Jurkat, Clone E6-1 (cell line): ENCODE measurements at places on chromosomes 2 and 18.

DNA sequence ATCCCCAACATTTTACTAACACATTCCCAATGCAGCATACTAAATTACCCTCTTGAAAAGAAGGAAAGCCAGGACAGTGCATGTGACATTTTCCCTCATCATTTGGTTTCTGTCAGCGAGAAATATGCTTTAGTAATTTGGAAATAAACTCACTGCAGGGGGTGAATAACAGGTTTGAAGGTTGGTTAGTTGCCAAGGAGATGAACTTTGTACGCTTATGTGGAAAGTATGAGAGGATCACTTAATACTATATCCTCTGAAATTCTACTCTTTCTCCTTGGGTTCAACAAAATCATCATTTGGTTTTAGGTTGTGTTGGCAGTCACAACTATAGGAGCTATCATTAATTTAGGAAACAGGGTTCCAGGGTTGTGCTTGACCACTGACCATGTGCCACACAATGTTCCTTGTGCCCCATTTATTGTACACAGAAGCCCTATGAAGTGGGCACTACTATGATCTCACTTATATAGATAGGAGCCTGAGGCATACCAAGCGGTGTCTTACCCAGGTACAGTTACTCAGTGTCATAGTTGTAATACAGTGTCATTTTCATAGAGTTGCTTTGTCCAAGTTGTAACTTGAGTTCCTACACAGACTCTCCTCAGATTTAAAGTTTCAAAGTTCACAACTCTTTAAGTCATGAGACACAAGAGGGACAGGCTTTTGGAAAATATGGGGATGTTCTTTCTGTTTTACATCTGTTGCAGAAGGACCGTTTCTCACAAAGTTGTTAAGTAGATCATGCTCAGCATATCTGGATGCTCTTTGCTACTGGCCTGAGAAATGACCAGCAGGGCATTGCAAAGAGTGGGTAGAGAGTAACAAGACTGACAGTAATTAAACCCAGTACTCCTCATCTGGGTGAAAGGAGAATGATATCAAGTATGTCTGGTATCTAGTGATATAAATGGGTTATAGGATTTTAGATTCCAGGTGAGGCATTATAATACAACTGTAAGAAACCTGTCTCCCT is 91.8 kb downstream of the MAP4K4 start:
- DNase-seq, result no peak

DNA sequence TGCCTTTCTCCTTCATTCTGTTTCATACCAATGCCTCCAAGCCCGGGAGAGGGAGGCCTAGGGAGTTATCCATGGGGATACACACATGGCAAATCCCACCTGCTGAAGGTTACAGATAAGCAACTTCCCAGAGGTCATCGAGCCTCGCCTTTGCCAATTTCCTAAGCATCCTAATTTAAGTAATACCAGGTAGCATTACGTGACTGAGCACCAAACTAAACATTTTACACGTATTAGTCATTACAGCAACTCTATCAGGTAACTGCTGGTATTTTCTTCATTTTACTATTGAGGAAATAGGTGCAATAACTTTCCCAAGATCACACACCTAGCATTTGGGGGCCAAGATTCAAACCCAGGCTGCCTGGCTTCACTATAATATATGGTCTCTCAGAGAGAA is 30.1 kb upstream of the BZW1 start:
- no peak for DNase-seq

GRCh38 chr2:160175169-160176134 is 24.6 kb downstream of the ITGB6 start:
- no peak for DNase-seq

- DNase-seq, result no peak
Observed at GRCh38 chr2:196187898-196188458, 16.6 kb upstream of the STK17B start.

- no peak for DNase-seq
Observed at GRCh38 chr18:33113416-33113815, 327.1 kb downstream of the CCDC178 start.

DNA sequence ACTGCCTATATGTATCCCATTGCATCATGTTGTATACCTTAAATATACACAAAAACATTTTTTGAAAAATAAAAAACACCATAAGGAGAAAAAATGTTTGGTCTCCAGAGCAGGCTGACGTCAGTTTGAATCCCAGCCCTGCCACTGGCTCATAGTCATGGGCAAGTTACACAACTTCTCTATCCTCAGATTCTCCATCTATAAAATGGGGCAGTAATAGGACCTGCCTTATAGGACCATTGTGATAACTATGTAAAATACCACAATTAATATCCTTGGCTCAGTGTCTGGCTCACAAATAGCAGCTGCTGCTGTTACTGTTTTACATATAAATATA is 135.6 kb downstream of the SMAD7 start:
- DNase-seq, result no peak

DNA sequence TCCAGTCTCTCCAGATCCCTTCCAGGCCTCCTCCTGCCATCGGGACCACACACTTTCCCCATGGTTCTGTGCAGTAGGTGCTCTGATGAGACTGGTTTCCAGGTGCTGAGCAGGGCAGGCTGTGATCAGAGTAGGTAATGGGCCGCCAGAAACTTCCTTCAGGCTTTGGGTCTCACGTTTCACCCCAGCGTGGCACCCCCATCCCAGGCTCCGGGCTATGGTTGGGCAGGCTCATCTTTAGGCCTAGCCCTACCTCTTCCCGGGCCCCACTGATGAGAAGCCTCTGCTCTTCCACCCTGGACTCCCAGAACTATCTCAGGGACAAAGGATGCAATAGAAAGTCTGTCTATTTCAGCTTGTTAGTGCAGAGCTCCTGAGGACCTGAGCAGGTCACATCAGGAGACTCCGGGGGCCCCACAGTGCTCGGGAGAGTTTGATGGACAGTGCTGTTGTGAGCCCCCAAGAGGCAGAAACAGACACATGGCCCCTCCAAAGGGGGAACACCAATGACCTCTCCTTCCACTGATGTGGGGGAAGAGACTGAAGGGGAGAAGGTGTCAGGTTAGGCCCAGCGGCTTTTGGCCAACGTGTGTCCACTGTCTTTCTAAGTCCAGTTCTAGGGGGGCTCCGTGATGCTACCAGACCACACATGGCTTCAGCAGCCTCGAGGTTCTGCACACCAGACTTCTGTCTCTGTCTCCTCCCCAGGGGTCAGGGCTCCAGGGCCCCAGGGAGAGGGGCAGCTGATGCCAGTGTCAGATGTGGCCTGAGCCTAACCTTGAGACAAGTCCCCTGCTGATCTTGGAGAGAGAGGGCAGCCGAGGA is 5.8 kb upstream of the PROM2 start:
- DNase-seq, result no peak

DNA sequence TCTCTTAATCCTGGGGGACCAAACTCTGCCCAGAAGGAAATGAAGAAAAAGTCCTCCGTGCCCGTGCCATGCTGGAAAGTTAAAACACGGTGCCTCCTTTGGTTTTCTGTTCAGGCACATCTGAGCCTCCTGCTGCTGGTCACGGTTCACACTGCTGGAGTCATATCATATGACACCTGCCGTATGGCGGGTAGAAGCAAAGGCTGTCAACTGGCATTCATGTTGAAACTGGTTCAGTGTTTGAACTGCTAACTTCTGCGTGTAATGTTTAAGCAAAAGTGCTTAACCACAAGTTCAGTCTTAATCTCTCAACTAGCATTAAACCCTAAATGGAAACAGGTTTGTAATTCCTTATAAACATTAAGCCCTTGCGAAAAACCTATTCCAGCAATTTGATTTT is 3.1 kb downstream of the STK39 start:
- peak; percentile 86 for DNase-seq

DNA sequence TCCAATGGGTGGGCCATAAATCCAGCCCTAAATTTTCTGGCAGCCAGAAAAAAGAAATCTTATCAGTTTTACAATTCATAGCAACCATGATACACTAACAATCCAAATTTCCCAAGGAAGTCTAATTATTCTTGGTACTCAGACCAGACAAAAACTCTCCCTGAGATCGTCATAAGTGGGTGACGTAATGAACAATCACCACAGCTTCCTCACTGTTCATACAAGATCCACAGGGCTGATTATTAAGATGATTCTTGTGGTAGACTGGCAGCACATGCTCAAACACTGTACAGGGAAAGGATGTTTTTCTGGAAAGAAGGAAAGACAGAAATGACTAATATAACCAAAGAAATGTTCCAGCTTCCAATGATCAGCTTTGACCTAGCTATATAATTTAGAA is 178.3 kb upstream of the CRIM1 start:
- no peak for DNase-seq

GRCh38 chr2:174157053-174157452 is 91.3 kb downstream of the OLA1 start:
- DNase-seq, result no peak

DNA sequence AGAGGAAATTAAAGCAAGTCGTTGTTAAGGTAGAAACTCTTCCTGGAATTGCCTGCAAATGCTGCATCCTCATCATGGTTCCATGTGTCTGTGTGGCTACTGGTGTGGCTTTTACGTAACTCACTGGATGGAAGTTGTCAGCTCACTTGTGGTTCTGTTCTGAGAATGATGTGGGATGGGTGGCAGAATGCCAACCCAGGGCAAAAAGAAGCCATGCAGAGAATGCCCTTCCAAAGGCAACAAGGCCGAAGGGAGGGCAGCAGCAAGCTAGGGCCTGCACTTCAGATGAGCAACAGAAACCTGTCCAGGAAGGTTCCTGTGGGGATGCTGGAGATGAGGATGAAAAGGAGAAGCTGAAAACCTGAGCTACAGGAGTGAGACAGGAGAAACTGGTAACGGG is 10.4 kb upstream of the NAPG start:
- no peak for DNase-seq

DNA sequence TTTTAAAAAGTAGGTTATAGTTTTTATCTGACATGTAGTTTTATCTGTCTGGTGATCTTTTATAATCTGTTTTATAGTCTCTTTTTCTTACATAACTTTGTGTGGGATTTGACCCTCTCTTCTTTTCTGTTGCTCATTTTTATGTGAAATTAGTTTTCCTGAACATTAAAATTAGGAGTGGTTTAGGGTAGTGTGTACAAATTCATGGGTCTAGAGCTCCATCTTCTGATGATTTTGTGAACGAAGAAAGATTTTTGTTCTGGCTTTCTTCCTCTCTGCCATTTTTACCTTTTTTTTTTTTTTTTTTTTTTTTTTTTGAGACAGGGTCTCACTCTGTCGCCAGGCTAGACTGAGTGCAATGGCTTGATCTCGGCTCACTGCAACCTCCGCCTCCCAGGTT is 46.6 kb downstream of the SLC30A6 start:
- DNase-seq, result no peak

GRCh38 chr2:218805627-218806026 is 23.7 kb downstream of the CYP27A1 start:
- DNase-seq, result no peak

- no peak for DNase-seq
Observed at GRCh38 chr18:32802591-32803451, 30.0 kb upstream of the KLHL14 start.

GRCh38 chr2:223692191-223692947 is 90.2 kb upstream of the SCG2 start:
- no peak for DNase-seq

GRCh38 chr2:211035548-211036185 is 479.3 kb downstream of the CPS1 start:
- DNase-seq, result peak; percentile 31

- DNase-seq, result no peak
Observed at GRCh38 chr18:62860062-62860461, 144.7 kb downstream of the PHLPP1 start.

DNA sequence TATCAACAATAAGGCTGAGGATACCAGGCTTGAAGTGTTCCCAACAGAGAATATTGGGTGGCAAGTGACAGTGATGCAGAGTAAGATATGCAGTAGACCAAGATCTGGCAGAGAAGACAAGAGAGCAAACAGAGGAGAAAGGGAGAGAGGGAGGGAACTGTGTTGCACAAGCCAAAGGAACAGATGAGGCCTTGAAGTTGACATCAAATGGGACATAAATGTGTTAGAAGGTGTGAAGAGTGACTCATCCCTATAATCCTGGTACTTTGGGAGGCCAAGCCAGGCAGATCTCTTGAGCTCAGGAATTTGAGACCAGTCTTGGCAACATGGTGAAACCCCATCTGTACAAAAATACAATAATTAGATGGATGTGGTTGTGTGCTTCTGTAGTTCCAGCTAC is 342.9 kb downstream of the PARD3B start:
- DNase-seq, result no peak

DNA sequence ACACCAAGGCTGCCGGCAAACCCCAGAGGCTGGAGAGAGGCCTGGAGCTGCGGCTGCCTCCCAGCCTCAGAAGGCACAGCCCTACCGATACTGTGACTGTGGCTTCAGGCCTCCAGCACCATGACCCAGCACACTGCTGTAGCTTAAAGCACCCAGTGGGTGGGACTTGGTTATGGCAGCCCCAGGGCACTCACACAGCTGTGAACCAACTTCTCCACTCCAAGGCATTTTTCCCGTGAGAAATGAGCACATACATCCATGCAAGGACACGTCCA is 199.5 kb downstream of the NDUFA10 start:
- DNase-seq, result no peak

GRCh38 chr2:64203131-64203857 is 59.1 kb upstream of the PELI1 start:
- DNase-seq, result no peak

DNA sequence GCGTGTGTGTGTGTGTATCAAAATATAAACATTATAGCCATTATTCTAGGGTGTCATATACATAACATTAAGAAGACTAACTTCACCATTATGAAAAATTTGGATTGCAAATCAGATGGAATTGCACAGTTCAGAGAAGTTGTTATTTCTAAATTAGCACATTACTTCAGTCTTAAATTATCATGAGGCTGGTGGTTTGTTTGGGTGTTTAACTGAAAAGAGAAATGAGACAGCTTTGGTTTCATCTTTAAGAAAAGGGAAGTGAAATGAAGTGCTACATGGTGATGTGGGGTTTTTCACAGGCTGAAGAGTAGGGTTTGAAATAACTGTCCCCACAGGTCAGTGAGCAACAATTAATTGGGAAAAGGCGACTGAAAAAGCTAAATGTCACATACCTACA is 161.2 kb upstream of the XIRP2 start:
- no peak for DNase-seq

- no peak for DNase-seq
Observed at GRCh38 chr18:8750954-8751415, 45.6 kb downstream of the MTCL1 start.

- DNase-seq, result no peak
Observed at GRCh38 chr2:19358242-19359020, at the start of gene OSR1. Gene OSR1 (minus strand): TSS chr2:19358623. CDS start chr2:19353805, 4,818 bp downstream.

- no peak for DNase-seq
Observed at GRCh38 chr18:3584266-3584861, 134.4 kb downstream of the TGIF1 start.

GRCh38 chr2:147628971-147629421 is 215.8 kb upstream of the ACVR2A start:
- DNase-seq, result no peak

GRCh38 chr2:10345126-10345525 is 42.4 kb downstream of the HPCAL1 start:
- no peak for DNase-seq

- DNase-seq, result no peak
Observed at GRCh38 chr2:161423421-161424393, 7.6 kb downstream of the TBR1 start.

GRCh38 chr2:54871457-54872107 is 148.1 kb downstream of the EML6 start:
- DNase-seq, result no peak
